Amniotic stem cell (primary cell): ENCODE measurements at places on chromosomes 1 and 21.

DNA sequence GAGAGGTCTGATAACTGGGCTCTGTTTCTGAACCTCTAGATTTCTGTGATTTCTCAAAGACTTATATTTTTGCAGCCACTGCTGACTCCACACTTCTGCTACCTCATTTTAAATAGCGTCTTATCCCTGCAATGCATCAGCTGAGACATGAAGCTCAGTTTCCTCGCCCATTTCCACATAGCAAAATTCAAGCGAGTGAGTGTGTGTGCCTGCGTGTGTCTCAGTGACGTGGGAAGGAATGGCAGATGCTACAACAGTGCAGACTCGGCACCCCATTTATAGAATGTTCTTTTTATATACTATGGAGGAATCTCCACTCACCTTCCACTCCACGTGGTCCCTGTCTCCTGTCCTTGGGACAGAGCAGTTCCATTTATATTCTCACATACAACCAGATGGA is 35.7 kb downstream of the ZMYND12 start:
- DNase-seq, result no peak

GRCh38 chr1:85584923-85585322 is 4.4 kb downstream of the CCN1 start:
- no peak for DNase-seq

- DNase-seq, result no peak
Measured at GRCh38 chr1:20355828-20356735, 65.4 kb downstream of the VWA5B1 start.

GRCh38 chr1:243718893-243719292 is 131.2 kb downstream of the AKT3 start:
- DNase-seq, result no peak

- no peak for DNase-seq
Measured at GRCh38 chr1:12610305-12610935, 7.6 kb downstream of the DHRS3 start.

GRCh38 chr1:117336088-117336817 is 31.0 kb upstream of the MAN1A2 start:
- no peak for DNase-seq

- DNase-seq, result no peak
Measured at GRCh38 chr1:89200663-89201062, 1.9 kb upstream of the GBP4 start.

- DNase-seq, result no peak
Measured at GRCh38 chr1:187517546-187517945, 688.8 kb downstream of the PLA2G4A start.

GRCh38 chr1:158716335-158716734 is 4.2 kb downstream of the OR6K3 start:
- no peak for DNase-seq

DNA sequence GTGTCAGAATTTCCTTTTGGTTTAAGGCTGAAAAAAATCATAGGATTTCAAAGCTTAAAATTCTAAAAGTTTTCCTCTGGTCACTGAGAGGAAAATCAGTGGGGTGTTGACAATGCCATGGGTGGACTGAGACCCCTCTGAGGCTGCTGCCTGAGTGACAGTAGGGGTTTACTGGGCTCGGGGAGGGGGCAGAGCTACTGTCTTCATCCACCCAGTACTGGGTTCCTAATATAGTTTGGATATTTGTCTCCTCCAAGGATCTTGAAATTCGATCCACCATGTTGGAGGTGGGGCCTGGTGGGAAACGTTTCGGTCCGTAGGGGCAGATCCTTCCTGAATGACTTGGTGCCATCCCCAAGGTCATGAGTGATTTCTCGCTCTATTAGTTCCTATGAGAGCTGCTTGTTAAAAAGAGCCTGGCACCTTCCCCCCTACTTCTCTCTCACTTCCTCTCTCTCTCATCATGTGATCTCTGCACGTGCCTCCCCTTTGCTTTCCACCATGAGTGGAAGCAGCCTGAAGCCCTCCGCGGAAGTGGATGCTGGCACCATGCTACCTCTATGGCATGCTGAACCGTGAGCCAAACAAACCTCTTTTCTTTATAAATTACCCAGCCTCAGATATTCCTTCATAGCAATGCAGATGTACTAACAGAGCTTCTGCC is 72.3 kb downstream of the MAP10 start:
- DNase-seq, result no peak

DNA sequence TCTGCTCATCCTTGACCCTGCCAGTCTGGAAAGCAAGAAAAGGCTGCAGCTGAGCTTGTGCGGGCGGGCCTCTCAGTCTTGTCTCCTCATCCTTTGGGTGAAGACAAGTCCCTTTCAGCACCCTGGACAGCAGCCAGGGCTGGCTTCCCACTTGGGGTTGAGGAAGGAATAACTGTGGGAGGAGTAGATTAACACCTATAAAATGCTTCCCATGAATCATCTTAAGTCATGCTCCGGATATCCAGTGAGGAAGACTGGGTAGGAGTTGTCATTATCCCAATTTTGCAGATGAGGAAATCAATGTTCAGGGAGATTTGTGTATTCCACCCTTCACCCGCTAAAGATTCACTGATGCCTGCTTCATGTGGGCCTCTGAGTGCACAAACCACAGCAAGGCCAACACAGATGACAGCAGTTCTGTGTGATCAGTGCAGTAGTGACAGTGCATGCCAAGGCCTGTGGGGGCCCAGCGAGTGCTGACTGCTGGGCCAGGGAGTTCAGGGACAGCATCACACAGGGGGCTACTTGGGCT is 20.1 kb upstream of the COL16A1 start:
- peak; percentile 51 for DNase-seq

GRCh38 chr1:85230305-85230977 is 29.0 kb downstream of the C1orf52 start:
- no peak for DNase-seq

- no peak for DNase-seq
Measured at GRCh38 chr21:23811805-23812204, 1795.5 kb downstream of the MRPL39 start.

DNA sequence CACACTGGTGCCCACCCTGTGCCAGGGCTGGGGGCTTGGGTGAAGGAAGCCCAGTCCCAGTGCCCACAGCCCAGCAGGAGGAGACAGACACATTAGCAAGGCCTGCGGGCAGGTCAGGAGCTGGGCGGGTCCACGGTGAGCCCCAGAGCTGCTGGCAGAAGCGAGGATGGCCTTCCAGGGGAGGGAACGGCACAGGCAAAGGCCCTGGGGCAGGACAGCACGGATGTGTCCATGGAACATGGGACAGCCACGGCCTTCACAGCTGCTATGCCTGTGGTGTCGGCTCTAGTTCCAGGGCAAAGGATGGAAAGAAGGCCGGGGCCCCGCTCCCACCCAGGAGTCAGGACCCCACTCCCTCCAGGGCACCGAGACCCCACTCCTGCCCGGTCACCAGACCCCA is 165.0 kb upstream of the ARHGEF16 start:
- DNase-seq, result no peak
